ENCODE measurements at places on chromosomes 7 and 10.

- H3K4me3 ChIP-seq: no peak overlapping the region
- H3K36me3 ChIP-seq: no peaks in the 10 kb centered on the region
- peak; percentile 18 for DNase-seq
- H3K27me3 ChIP-seq: no peaks in the 10 kb centered on the region
Observed at GRCh38 chr7:115679976-115680375, 350.6 kb downstream of the TFEC start.

GRCh38 chr10:92010047-92010735 lies 86.6 kb downstream of the BTAF1 start:
- DNase-seq: no peak
- no peaks in the 10 kb centered on the region for H3K27me3 ChIP-seq
- peaks cover 16% of the 10 kb centered on the region for H3K36me3 ChIP-seq
- H3K27ac ChIP-seq: no peak overlapping the region
- no peaks in the 10 kb centered on the region for H3K4me1 ChIP-seq

DNA sequence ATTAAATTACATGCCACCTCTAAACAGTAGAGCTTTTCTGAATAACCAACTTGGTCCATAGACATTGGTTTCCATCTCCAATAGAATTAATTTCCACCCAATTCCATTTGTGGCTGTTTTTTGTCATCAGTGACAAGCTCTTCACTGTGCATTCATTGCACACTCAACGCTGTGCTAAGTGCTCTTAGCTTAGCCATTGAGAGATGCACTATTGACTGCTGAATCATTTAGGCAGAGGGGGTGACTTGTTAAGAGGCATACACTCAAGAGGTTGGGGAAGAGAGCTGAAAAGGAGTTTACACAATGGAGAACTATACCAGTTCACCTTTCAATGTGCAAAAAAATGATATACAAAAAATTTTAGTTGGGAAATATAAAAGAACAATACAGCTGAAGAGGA lies 31.9 kb upstream of the CBLL1 start:
- H3K27ac ChIP-seq: no peak overlapping the region
- no peaks in the 10 kb centered on the region for H3K36me3 ChIP-seq
- H3K4me3 ChIP-seq: no peak overlapping the region

GRCh38 chr10:13987446-13987845 lies 343.3 kb downstream of the FRMD4A start:
- no peaks in the 10 kb centered on the region for H3K27me3 ChIP-seq
- no peaks in the 10 kb centered on the region for H3K36me3 ChIP-seq
- H3K4me1 ChIP-seq: peaks cover 7% of the 10 kb centered on the region
- no peak overlapping the region for H3K4me3 ChIP-seq
- no peak for DNase-seq

- H3K27ac ChIP-seq: no peak overlapping the region
- no peaks in the 10 kb centered on the region for H3K4me1 ChIP-seq
- peak; percentile 45 for DNase-seq
- no peak overlapping the region for H3K4me3 ChIP-seq
- no peaks in the 10 kb centered on the region for H3K36me3 ChIP-seq
Observed at GRCh38 chr10:77603534-77603927, 34.1 kb downstream of the KCNMA1 start.

- no peaks in the 10 kb centered on the region for H3K27me3 ChIP-seq
- H3K36me3 ChIP-seq: no peaks in the 10 kb centered on the region
- H3K4me3 ChIP-seq: no peak overlapping the region
- H3K4me1 ChIP-seq: peaks cover 23% of the 10 kb centered on the region
Observed at GRCh38 chr10:45466784-45467183, 92.8 kb downstream of the ALOX5 start.

GRCh38 chr10:57202356-57202755 lies 841.3 kb upstream of the ZWINT start:
- no peaks in the 10 kb centered on the region for H3K27me3 ChIP-seq
- DNase-seq: no peak
- H3K4me1 ChIP-seq: no peaks in the 10 kb centered on the region
- H3K27ac ChIP-seq: no peak overlapping the region

DNA sequence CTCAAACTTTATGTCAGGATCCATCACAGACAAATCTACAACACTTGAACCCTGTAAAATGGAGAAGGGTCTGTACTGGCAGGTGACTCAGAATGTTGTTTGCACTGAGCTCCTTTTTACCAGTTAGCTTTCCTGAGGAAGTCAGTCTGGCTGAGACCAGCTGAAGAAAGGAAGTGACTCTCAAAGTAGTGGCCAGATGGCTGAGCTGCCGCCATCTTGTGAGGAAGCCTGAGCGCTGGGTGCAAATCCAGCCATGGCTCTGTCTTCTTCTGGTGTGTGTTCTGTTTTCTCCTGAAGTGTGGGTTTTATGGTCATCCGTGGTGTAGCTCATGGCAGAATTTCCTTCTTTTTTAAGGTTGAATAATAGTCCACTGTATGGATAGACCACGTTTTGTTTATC lies 25.5 kb upstream of the ECHDC3 start:
- DNase-seq: no peak
- H3K27ac ChIP-seq: no peak overlapping the region
- no peak overlapping the region for H3K4me3 ChIP-seq
- no peaks in the 10 kb centered on the region for H3K27me3 ChIP-seq
- no peaks in the 10 kb centered on the region for H3K4me1 ChIP-seq

DNA sequence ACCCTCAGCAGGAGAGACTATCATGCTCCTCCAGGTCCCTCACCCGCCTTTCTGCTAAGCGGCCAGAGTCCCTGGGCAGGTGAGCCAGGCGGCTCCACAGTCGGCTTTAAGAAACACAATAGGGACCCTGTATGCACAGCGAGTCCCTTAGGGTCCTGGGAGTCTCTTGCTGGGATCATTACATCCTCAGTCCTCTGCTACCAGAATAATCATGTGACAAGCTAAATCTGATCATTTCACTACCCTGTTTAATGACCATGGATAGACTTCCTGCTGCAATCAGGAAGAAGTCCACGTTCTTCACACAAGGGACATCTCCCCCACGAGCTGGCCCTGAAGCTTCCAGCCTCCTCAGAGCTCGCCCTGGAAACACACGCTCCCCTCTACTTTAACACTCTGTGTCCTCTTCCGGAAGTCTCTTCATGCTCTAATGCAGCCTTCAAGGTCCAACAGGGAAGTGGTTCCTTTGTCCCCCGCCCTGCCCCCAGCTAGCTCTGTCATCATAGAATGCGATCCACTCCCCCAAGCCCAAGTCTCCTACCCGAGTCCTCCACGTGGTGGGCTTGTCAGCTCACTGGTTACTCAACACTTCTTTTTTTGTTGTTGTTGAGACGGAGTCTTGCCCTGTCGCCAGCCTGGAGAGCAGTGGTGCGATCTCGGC lies 101.5 kb downstream of the RNF216 start:
- H3K27ac ChIP-seq: no peak overlapping the region
- H3K4me1 ChIP-seq: peaks cover 5% of the 10 kb centered on the region
- H3K36me3 ChIP-seq: no peaks in the 10 kb centered on the region
- no peaks in the 10 kb centered on the region for H3K27me3 ChIP-seq

DNA sequence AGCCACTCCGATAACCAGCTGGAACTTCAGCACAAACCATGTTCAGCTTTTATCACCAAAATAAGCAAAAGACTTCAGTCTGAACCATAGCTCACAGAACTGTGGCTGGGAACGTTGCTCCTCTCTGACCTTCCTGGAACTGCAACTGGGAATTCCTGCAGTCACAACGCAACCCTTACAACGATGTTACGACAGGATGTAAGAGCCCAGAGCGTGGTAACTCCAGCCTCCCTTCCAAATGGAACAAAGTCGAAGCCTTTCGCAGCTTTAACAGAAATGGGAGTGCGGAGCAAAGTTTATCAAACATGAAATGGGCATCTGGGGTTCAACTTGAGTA lies 162.6 kb downstream of the ADAM12 start:
- no peaks in the 10 kb centered on the region for H3K27me3 ChIP-seq
- DNase-seq: peak; percentile 61
- peaks cover 3% of the 10 kb centered on the region for H3K4me1 ChIP-seq
- H3K36me3 ChIP-seq: no peaks in the 10 kb centered on the region
- H3K4me3 ChIP-seq: no peak overlapping the region
- no peak overlapping the region for H3K27ac ChIP-seq

- H3K36me3 ChIP-seq: no peaks in the 10 kb centered on the region
- H3K4me3 ChIP-seq: no peak overlapping the region
- H3K27ac ChIP-seq: no peak overlapping the region
- no peaks in the 10 kb centered on the region for H3K4me1 ChIP-seq
- DNase-seq: no peak
Observed at GRCh38 chr10:77554996-77555397, 82.6 kb downstream of the KCNMA1 start.

DNA sequence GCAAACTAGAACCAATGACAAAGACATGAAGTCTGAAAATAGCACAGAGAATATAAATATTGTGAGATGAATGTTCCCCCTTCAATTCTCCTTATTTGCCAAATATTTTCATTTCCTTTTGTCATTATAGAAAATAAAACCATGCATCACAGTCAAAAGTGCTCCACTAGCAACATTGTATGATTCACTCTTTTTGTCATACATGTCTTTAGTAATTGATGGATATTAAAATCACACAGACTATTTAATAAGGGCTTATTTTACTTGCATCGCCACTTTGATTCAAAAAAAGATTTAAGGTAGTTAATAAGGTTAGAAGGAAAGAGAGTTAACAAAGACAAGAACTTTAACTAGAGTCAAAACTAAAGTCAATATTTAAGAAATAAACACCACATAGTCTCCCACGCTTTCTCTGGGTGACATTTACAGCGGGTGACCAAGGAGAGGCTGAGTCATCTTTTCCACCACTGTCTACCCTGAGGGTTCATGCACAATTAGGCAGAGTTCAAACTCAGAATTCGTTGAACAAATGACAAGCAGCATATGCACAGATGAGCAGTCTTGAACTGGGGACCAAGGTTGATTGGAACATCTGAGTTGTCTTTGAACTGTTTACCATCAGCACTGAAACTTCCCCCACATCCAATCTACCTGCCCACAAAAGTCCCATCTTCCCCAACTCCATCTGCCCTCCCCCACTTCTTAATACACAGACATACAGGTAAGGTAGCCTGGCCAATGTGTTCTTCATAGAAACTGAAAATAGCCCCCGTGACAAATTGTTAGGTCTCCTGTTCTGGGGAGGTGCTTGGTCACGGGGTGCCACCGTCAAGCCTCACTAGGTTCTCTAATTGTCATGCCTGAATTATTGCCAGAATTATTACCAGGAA lies 42.5 kb downstream of the C7orf25 start:
- no peak overlapping the region for H3K4me3 ChIP-seq
- no peak for DNase-seq
- H3K4me1 ChIP-seq: no peaks in the 10 kb centered on the region
- no peaks in the 10 kb centered on the region for H3K27me3 ChIP-seq
- H3K27ac ChIP-seq: no peak overlapping the region

DNA sequence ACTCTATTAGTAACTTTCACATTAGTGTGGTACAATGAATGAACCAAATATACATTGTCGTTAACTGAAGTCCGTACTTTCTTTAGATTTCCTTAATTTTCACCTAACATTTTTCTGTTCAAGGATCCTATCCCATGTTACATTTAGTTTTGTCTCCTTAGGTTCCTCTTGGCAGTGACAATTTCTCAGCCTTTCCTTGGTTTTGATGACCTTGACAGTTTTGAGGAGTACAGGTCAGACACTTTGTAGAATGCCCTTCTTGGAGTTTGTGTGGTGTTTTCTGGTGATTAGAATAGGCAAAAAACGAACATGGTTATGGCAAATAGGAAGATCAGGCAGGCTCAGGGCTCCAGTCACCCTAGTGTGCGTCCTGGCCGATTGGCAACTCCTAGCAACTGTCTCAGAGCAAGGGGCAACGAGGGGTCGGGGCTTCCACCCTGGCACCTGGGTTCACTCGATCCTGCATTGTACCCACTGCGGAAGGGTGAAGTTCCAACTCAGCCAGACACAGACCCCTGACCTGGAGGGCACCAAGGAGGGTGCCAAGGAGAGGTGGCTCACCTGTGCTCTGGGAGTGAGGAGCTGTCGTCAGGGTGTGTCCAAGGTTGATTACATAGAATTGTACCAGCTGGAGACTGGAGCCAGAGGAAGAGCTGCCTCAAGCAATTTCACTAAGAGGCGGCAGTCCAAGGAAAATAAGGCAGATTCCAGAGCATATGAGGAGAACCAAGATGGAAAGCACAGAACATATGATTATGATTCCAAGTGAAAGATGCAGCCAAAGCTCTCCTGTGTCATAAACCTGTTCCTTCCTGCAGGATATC lies 37.5 kb downstream of the PAPSS2 start:
- H3K4me1 ChIP-seq: no peaks in the 10 kb centered on the region
- H3K4me3 ChIP-seq: no peak overlapping the region
- no peaks in the 10 kb centered on the region for H3K36me3 ChIP-seq
- H3K27me3 ChIP-seq: no peaks in the 10 kb centered on the region
- no peak overlapping the region for H3K27ac ChIP-seq

DNA sequence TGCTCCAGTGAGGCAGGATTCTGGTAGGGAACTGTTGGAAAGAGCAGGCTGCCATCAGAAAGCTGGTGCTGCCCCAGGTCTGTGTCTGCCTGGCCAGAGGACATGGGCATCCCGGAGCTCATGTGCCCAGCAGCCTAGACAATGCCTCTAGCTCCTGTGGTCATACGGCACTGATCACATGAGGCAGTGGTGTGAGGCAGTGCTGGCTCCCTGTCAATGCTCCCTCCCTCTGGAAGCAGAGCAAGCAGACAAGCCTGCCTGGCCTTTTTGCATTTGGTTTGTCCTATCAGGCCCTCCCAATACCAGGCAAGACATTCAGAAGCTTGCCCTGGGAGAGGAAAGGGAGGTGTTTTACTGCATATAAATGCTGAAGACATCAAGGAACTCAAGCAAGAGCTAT lies 19.5 kb upstream of the MMP21 start:
- H3K27ac ChIP-seq: no peak overlapping the region
- no peaks in the 10 kb centered on the region for H3K27me3 ChIP-seq
- DNase-seq: no peak
- H3K4me3 ChIP-seq: no peak overlapping the region
- peaks cover 12% of the 10 kb centered on the region for H3K4me1 ChIP-seq

- no peaks in the 10 kb centered on the region for H3K4me1 ChIP-seq
- H3K27ac ChIP-seq: no peak overlapping the region
- H3K36me3 ChIP-seq: no peaks in the 10 kb centered on the region
- DNase-seq: no peak
Observed at GRCh38 chr10:44805466-44806210, 105.5 kb upstream of the TMEM72 start.

DNA sequence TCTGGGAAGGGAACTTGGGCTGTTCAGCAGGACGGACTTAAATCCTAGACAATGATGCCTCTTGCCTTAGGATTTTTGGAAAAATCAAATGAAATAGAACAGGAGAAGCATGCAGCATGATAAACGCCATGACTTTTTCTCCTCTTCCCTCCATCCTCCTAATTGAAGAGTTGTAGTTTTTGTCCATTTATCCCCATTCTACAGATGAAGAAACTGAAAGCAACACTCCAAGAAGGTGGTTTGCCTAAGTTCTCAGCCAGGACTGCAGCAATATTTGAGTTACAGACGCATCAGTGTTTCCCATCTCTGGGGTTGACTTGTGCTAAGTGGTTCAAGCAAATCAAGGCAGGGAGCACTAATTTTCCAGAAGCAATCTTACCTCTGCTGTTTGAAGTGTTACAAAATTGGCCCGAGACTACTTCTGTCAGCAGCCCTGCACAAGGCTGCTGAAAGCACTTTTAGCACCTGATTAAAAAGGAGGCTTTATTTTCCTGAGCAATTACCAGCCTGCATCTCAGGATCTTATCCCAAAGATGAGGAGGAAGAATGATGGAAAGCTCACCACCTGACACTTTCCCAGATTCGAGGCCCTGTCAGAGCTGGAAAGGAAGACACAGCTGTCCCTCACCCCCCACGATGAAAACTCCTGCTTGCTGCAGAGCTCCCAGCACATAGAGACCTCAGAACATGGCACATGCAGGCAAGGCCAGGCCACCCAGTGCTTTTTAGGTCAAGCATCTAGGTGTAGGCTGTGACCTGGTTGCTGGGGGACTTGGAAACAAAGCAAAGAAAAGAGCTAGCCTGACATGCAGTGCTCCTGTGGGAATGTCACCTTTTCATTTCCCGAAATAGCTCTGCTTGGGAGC lies 19.7 kb upstream of the C10orf71 start:
- no peak overlapping the region for H3K4me3 ChIP-seq
- no peaks in the 10 kb centered on the region for H3K27me3 ChIP-seq
- H3K27ac ChIP-seq: no peak overlapping the region

Measured in kidney (tissue), 22 donors.